CD4-positive, alpha-beta T cell treated with Interleukin-21 for 1 hour (primary cell): ENCODE measurements at places on chromosomes 6 and 20.
A peak's percentile ranks its signal among the peaks of the same experiment; 100 is the strongest.

DNA sequence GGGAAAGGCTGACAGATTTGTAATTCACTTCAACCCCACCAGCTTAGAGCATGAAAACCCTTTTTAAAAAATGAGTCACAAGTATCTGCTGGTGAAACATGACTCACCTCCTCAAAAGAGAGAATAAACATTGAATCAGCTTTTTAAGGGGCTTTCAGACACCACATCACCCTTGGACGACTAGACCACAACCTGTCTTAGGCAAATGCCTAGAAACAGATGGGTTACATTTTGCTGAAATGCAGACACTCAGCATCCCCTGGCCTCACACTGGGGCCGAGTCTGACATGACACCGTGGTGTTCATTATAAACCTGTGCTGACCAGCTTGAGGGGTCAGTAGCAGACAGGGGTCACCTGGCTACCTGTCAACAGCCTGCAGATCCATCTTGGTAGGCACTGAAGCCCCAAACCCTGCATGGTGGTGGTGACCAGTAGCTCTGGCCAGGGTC is 175.3 kb upstream of the CST7 start:
- no peak for DNase-seq

DNA sequence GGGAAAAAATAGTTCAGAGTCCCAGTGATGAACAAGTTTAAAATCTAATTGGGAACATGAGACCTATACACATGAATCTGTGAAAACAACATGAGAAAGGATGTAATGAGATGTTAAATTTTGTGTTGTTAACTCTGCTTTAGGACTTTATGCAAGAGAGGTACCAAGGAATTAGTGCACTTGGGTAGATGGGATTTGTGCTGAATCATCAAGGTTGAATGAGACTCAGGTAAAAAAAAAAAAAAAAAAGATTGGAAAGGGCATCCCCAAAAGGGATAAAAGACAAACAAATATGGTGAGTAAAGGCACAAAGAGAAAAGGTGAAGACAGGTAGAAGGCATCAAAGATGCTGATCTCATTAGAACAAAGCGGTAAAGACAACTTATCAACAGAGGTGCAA is 644.4 kb downstream of the CBLN4 start:
- no peak for DNase-seq

DNA sequence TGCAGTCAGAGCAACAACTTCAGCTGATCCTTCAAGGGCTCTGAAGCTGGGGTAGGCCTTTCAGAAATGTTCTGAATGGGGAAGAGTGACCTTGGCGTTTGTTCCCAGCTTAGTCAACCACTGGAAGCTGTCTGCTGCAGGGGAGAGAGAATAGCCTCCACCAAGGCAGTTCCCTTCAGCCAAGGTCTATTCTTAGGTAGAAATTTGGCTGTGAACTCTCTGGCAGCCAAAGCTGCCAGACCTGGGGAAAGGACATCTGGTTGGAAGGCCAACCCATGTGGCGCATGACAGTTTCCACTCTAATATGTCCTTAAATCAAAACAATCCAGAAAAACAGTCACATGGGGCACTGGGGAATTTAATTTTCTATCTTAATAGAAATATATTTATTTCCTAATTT is 60.1 kb downstream of the FBXO5 start:
- no peak for DNase-seq

GRCh38 chr6:53244958-53245357 is 96.3 kb upstream of the GCM1 start:
- DNase-seq = peak; percentile 14
